ENCODE measurements at places on chromosomes 1 and 21.

GRCh38 chr1:81126989-81127581, 673.6 kb upstream of the ADGRL2 start:
- DNase-seq = no peak

DNA sequence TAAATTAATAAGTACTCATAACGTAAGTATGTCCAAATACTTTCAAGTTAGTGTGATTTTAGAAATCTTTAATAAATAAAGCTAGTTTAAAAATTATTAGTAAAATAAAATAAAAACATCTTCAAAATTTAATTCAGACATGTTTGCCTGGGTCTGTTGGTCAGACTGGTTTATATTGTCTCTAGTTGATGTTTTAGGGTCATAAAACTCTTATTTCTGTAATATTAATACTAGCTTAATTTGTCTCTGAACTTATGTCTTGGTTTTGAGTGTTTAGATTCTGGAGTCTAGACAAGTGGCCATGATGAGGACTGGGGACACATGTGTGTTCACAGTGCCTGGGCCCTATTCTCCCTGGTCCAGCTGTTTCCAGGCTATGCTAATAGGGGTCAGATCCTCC, 184.5 kb upstream of the TNR start:
- no peak for DNase-seq

DNA sequence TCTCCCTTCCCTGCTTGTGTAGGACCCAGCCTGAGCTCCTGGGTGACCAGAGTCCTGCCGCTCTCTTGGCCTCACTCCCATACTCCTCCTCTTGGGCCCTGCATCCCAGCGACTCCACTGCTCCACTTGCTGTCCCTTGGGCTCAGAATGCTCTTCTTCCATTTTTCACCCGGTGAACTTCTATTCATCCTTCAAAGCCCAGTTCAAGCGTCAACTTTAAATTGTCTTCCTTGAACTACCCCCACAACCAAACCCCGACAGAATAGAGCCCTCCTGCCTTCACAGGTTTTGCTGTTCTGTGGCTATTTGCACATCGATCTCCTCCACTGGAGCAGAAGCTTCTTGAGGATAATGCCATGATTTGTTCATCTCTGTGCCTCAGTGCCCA, 215.4 kb upstream of the EDN2 start:
- DNase-seq = no peak

- DNase-seq = no peak
These were observed 30.7 kb downstream of the ALPL start for GRCh38 chr1:21539933-21540332.

- DNase-seq = no peak
These were observed 15.4 kb upstream of the MEF2D start for GRCh38 chr1:156515956-156516355.

- no peak for DNase-seq
These were observed 32.7 kb downstream of the TUT4 start for GRCh38 chr1:52520148-52520547.

DNA sequence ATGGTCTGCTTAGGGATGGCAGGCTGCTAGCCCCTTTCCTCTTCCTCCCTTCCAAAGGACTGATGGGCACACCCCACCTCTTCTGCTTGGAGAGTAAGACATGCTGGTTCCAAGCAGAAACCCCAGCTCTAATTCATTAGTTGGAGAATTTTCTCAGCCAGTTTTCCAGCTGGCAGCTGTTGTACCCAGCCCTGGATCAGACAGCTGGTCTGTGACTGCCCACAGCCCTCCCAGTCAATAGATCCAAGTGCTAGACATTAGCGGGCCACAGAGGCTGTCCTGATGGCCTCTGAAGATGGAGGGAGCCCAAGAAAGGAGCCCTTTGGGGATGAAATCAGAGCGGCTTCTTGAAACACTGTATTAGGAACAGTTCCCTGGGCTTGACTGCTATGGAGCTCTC, 35.8 kb downstream of the ACOT11 start:
- DNase-seq = peak; percentile 25

- DNase-seq = no peak
These were observed 5.9 kb downstream of the TRAPPC3 start for GRCh38 chr1:36143424-36143823.

DNA sequence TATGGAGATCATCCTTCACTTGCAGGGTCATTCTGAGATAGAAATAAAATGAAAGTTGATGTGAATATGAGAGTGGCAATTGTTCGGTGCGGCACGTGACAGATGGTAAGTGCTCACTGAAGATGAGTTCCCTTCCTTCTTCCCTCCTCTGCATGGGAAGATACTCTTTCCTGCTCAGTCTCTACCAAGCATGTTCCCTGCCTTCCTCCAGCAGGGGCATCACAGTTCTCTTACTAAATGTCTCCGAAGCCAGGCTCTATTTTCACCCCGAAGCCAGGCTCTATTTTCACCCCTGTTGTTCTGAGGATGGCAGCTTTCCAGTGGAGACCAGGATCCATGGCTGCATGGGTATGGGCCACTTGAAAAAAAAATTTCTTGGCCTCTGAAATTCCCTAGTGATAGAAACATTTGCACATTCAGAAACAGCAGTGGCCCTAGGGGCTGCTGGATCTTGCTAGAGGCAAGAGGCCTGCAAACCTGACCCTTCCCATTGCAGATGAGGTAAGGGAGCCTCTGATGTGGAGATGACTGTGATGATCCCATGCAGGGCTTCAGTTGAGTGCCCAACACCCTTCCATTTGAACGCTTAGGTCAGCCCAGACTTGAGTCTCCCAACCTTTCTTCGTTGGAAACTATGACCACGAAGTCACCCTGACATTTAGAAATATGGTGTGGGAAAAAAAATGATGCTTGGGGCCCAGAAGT, 123.7 kb upstream of the HMGB4 start:
- no peak for DNase-seq

DNA sequence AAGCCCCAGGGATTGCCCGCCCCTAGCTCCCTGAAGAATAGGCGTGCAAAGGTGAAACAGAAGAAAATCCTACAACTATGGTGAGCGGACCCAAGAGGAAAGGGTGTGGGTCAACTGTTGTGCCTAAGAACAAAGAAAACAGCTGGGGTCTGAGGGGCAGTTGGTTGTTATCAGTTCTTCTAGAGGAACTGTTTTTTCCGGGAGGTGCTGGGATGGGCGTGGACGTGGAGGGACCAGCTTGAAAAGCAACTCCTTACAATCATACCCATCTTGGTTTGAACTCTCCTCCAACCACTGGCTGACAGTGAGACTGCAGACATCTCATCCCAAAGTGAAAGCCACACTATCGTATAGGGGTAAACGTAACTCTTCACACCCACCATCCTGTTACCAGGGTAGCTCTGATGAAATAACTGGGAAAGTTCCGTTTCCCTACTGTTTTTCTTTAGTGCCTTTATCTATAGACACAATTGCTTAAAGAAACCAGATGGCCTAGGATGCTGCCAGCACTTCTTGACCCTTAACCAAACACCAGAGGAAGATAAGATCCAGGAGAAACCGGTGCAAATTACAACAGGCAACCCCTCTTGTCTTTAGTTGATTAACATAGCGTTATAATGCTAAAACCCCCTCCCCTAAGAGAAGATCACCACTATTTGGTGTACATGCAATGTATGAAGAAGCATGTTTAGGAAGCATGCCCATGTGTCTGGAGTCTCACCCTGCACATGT, 25.6 kb upstream of the FAM89A start:
- DNase-seq = no peak

GRCh38 chr1:173824315-173825081, at the start of the genes CENPL and DARS2:
CENPL (minus strand) TSS chr1:173824883; CDS start chr1:173811299, 13,584 bp downstream.
DARS2 (plus strand) TSS chr1:173824673; CDS start chr1:173825230, 557 bp downstream.
- DNase-seq = peak; percentile 95

GRCh38 chr1:203454986-203455471, 20.6 kb upstream of the PRELP start:
- DNase-seq = no peak

GRCh38 chr1:51301844-51302162, 28.6 kb downstream of the TTC39A start:
- no peak for DNase-seq

- no peak for DNase-seq
These were observed 176.3 kb upstream of the NFIA start for GRCh38 chr1:60906039-60906438.

DNA sequence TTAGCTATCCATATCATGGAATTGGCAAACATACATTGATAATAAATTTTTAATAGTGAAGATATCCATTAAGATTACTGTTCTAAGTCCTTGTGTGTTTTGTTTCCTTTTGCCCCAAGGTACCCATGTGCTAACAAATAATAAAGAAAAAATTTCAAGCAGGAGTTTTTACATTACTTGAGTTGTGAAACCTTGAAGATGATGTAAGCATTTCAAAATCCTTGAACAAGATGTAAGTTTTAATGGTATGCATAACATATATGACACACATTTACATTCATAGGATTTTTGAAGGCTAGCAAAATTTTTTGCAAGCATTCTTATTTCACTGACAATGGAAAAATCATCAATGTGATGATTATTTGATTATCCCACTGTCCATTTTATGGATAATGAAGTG, 10.9 kb upstream of the ELAVL4 start:
- DNase-seq = no peak

GRCh38 chr1:245751726-245752470, 597.1 kb downstream of the KIF26B start:
- no peak for DNase-seq

DNA sequence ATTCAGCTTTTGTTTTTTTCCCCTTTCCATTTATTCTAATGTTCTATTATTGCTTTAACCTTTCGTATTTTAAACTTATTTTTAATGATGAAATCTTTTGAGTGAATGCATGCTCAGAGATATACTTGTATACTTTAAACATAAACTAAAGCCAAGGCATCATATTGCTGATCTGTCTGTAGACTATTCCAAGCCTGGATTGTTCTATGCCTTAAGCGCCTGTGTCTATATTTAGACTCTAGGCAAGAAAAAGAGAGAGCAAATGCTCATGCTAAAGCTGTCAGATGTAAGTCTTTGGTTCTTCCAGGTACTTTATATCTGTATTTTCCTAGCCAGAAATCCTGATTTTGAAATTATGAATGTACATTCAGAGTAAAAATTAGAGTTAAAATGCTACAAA, 14.4 kb downstream of the SH3GLB1 start:
- DNase-seq = no peak

DNA sequence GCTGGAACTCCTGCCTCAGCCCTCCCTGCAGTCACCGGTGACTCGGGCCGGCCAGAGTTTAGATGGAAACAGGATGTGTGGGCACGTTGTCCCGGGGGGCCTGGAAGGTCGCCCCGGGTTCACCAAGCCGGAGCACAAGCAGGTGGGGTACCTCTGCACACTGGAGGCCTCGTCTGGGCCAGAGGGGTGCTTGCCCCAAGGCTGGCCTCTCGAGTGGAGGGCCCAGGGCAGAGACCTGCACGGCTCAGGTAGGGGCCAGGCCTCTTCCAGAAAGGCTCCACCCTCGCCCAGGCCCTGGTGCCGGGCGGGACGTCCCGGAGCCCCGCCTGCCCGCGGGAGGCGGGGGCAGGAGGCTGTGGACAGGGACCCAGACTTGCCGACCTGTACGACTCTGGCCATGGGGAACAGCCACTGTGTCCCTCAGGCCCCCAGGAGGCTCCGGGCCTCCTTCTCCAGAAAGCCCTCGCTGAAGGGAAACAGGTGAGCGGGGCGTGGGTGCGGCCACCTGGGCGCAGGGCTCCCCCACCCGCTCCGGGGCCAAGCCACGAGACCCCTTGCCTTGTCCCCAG, at the start of gene PLEKHN1:
Gene PLEKHN1, plus strand, starts transcription at position 348 of the 569 bp plus-strand sequence. Its CDS starts 50 bp downstream, at position 398.
- DNase-seq = no peak

DNA sequence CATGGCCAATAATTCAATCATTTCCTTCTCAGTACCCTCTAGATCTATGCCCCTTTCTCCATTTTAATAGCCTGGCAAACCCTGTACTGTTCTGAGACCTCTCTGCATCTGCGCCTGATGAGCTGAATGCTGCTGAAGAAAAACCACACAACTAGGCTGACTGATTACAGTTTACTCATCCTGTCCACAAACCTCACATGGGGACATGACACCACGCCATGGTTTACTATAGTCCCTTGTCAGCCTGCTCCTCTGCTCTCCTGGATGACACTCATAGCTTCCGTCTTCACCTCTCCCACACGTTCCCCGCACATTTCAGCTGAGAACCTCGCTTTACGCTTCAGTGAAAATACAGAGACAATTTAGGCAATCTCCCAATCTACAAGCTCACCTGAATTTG, 59.7 kb downstream of the DESI2 start:
- no peak for DNase-seq

DNA sequence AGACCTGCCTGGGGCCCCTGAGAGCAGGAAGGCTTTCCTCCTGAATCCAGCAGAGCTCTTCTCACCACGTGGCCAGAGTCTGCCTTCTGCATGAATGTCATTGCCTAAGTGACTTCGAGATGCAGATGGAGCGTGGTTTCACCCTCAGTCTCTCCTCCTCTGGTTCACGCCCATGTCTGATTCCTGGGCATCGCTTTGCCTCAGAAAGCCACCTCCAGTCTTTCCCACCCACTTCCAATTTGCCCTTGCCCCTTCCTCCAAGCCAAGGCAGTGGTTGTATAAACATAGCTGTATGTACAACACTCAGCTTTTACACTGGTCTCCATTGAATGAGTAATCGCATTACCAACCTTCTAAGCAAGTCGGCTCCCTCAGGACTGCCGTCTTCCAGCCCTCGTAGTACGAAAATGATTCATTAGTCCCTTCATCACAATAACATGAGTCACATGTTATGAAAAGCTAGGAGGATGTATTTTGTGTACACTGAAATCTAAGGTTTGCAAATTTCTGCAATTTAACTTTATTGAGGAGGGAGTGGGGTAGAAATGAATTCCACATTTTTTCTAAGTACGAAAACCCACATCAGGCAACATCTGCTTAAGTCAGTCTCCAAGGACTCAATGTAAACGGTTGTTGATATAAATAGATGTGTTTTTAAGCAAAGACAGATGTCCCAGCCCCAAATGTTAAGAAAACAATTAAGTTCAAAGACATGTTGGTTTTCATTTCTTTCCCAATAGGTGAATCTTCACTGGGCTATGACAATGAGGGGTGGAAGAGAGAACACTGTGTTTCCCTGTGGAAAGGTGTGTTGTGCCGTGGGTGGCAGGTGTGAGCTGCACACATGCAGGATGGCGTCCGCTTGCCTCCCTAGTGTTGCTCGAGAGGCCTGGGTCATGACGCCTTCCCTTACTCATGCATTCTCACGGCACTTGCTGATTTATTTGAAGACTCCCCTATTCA, 32.3 kb upstream of the ETS2 start:
- DNase-seq = no peak

GRCh38 chr1:36818771-36819170, 215.5 kb downstream of the GRIK3 start:
- DNase-seq = no peak

GRCh38 chr21:15122241-15122640, 57.4 kb upstream of the NRIP1 start:
- DNase-seq = no peak

DNA sequence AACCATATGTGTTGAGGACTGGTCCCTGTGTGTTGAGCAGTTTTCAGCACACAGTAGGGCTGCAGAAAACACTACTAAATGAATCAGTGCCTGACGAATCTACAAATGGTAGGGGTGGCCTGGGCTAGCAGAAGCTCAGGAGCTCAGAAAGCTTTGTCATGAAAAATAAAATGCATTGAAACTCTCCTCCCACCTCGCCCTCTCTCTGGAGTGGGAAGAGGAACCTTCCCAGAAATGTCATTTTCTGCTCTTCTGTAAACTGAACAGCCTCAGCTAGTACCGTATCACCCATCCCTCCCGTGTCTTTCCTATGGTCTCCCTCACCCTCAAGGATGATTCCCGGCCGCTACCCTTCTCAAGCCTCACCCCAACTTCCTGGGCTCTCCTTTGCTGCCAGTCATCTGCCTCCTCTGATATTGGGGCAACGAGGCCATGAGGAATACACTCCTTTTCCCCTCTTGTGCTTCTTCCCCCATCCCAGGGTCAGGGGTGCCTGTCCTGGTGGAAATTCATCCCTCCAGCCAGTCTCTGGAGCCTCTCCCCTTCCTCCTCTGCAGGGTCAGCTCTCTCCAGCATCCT, 734.5 kb downstream of the PTPRU start:
- DNase-seq = no peak

All from hippocampal formation (tissue), 2 donors.